Stimulated activated CD4-positive, alpha-beta T cell treated with anti-CD3 and anti-CD28 coated beads, Interleukin-4, amount 100 ng/mL, for 1 hour (primary cell): ENCODE measurements at places on chromosomes 1 and 21.

- DNase-seq, result no peak
Observed at GRCh38 chr1:119366424-119366823, 2.2 kb upstream of the HAO2 start.

DNA sequence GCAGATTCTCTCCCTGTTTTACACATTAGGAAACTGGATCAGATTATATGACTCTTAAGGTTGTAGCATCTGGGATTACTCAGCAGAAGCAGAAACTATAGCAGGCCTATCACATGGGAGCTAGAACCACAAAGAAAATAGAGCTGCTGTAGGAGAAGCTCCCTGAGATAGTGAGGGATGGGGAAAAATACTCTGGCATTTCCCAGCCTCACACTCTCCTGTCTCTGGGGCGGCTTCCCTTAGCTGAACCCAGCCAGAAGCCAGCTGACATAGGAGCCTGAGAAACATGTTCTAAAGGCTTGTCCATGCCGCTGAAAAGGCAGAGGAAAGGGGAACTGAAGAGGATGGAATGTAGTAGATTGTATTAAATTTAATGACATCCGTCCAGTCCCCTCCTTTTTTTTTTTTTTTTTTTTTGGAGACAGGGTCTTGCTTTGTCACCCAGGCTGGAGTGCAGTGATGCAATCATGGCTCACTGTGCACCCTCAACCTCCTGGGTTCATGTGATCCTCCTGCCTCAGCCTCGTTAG lies 76.8 kb upstream of the DNAJC6 start:
- no peak for DNase-seq

DNA sequence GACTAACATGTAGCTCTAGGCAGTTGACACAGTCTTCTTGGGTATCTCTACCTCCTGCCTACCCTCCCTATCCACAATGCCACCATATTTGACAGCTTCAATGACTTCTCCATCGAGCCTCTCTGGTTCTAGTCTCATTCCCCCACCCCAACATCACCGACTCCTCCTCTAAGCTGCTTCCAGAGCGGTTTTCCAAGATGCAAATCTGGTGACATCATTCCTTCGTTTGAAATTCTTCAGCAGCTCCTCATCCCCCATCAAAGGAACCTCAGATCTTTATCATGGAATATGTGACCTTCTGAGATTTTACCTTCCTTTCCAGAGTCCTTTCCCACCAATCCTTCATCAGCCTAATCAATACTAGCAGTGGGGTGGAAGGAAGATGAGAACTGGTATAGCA lies 352.4 kb upstream of the RUNX1 start:
- DNase-seq, result no peak

GRCh38 chr1:231157311-231157710 lies 4.5 kb upstream of the TRIM67 start:
- DNase-seq, result no peak

- DNase-seq, result no peak
Observed at GRCh38 chr1:233668725-233669294, 54.9 kb downstream of the KCNK1 start.

DNA sequence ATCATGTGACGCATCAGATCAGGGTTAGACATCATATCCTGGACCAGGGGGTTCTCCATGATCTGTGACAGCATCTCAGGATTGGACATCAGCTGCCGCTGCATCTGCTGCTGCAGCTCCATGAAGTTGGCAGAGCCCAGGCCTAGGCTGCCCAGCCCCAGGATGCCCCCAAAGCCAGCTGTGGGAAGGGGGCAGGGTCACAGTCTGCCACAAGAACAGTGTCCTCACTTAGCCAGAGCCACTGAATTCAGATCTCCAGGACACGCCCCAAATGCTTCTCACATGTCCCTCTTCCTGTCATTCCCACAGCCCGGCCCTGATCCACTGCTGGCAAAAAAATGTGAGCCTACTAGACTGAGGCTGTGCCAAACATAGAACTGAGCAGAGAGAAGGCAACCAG lies 3.2 kb downstream of the UBQLN4 start:
- no peak for DNase-seq

GRCh38 chr1:117177376-117177775 lies 33.4 kb downstream of the VTCN1 start:
- no peak for DNase-seq

DNA sequence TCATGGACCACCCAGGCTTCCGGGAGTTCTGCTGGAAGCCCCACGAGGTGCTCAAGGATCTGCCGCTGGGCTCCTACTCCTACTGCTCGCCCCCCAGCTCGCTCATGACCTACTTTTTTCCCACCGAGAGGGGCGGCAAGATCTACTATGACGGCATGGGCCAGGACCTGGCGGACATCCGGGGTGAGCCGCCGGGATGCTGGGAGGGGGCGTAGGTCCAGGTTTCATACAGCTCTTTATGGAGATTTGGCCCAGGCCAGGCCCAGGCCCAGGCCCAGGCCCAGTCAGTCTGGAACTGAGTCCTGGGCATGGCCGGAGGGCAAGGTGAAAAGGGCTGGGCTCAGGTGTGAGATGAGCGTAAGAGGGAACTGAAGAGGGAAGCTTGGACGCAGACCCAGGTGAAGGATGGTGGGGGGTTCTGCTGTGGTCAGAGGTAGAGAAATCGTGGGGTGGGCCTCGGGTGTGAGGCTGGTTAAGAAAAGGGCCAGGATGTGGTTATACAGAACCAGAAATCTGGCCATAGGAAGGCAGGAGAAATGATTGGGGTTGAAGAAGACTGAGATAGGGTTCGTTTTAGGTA lies 23.0 kb downstream of the DISP3 start:
- DNase-seq, result no peak

DNA sequence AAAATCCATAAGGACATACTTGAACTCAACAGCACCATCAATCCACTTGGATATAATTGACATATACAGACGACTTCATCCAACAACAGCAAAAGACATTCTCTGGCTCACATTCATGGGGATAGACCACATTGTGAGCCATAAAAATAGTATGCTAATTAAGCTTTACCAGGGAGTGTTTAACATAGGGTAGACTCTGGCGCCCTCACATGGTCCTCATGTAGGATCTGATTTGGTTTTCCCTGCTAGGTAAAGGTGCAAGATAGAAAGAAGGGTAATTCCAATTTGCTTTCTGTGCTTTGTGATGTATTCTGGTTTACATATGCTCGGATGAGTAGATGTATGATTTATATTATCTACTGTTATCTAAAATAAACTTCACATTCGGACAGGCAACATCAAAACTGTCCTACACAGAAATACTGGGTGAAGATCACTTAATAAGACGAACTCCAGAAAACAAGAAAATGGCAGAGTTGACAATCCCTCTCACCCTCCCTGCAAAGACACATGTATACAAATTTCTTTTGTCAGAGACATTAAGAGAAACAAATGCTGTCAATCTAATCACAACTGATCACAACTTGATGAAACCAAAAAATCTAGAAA lies 27.7 kb downstream of the CR1L start:
- DNase-seq, result no peak

GRCh38 chr21:29092102-29092959 lies 18.9 kb upstream of the CCT8 start:
- DNase-seq, result no peak

- no peak for DNase-seq
Observed at GRCh38 chr1:187513190-187513589, 684.4 kb downstream of the PLA2G4A start.

DNA sequence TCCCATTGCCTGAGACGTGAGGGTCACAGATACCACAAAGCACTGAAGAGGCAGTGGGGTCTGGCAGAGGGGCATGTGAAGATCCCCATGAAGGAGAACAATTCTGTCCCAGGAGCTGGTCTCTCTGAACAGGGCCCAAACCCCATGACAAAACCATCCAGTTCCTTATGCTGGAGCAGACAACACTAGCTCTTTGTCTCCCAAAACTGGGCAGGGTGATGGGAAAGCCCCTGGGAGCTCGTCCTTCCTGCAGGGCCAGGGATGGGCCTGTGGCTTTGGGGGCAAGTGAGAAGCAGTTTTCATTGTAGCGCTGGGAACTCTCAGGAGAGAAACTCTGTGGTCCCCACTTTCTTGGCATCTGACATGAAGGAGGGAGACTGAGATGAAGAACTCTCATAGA lies 8.8 kb downstream of the ETV3L start:
- DNase-seq, result no peak

DNA sequence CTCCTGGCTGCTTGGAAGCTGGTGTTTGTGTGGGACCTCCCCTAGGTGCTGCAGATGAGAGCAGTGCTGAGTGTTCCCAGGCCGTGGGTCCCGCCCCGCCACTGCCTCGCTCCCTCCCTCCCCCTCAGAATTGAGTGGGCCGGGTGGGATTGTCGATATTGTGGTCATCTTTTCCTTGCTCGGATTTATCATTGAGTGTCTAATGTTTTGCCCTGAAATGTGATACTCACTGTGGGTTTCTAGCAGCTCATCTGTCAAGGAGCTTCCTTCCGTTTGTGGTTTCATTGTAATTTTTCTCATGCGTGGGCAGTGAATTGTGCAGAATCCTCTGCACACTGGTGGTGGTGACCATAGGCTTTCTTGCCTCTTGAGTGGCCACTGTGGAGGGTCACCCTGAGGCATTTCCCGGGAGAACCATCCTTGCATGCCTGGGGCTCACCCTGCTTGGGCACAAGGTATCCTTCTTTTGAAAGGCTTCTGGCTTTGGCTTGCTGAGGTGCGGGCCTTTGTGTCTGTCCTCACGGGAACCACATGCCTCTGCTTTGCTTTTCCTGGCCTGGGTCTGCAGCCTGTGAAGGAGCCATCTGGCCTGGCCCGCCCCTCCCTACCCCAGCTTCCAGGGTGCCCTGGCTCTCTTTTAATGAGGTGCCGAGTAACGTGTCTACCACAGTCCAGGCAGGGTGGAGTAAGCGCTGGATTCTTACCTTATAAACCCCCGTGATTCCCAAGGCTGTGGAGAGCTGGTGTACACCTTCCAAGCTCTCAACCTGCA lies 25.6 kb downstream of the SLX9 start:
- DNase-seq, result peak; percentile 29

DNA sequence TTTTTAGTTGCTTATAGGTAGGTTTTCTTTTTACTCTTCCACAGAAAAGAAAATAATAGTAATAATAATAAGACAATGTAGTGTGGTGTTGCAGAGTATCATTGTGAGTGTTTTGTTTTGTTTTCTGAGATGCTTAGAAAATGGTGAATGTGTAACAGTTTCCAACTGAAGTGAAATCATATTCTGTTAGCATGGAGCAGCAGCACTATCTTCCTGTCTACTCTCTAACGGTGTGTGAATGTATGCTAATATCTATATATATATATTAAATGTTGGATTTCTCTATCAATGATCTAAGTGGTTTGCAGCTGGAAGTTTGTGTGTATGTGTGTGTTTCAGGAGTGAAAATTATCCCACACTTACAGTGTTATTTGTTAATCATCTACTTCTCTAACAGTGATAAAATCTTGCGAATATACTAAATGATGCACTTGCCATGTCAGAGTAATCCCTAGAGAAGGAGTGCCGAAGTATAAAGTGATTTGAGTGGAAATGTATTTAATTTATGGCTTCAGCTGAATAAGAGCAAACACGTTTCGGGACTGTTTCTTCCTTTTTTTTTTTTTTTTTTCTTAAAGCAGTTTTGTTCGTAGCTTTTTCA lies 377 bp downstream of the SAMD13 start:
- DNase-seq, result no peak

DNA sequence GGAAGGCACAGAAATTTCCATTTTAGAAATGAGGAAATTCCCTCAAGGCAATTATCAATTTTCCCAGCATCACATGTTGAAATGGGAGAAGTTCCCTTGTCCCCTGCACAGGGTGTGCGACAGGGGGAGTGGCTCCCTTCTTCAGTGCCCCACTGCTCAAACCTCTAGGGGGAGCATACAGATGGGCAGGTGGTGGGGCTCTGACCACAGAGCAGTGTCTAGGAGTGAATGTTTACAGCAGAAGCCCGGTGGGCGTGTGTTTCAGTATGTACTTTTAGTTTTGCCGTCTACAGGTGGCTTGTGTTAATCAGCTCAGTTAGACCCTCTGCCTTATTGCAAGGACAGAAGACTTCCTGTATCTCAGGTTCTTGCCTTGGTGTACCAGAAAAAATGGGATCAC lies 493.7 kb upstream of the PLXNA2 start:
- DNase-seq, result no peak

DNA sequence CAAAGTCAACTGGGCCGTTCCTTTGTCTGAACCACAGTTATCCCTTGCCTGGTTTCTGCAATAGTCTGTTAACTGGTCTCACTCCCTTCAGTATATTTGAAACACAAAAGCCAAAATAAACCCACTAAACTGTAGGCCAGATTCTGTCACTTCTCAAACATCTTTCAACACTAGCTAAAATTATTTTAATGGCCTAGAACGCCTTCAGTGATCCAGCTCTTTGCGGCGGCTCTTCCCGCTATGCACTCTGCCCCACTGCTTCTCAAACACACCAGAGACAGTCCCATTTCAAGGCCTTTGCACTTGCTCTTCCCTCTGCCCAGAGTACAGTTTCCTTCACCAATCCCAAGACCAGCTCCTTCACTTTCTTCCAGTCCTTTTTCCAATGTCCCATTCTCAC lies 9.2 kb downstream of the SAMSN1 start:
- DNase-seq, result no peak

- no peak for DNase-seq
Observed at GRCh38 chr1:35475856-35476674, 81.1 kb downstream of the KIAA0319L start.

DNA sequence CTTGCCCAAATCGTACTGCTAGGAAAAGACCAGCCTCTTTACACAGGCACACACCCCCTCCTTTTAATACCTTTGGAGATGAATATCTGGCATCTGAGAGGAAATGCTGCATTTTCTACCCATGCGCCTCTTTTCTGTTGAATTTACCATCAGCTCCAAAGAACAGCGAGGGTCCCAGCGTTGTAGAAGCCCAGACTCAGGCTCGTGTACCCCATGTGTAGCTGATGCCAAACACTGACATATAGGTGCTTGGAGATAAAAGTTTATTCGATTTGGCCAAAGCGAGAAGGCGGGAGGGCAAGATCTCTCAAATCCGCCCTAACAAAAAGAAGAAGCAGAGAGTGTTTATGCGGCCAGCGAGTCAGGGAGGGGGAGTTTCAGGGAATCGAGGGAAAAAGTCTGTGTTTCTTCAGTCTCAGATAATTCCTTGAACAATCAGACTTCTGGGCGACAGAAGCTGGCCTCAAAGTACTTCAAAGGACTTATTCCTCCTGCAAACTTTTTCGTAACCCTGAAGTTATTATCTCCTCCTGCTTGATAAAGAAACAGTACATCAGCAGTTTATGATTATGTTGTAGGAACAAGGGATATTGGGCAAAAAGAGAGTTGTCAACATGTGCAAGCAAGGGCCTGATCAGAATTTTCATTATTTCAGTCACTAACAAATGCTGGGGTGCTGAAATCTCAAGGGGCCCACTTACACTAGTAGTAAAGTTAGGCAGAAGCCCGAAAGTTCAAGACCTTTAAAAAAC lies 642 bp upstream of the CREG1 start:
- DNase-seq, result no peak

GRCh38 chr1:27725374-27726172 lies at the start of gene FAM76A:
Gene FAM76A, plus strand, starts transcription at chr1:27725961. Its CDS starts 120 bp downstream, at chr1:27726081.
- DNase-seq, result peak; percentile 99

DNA sequence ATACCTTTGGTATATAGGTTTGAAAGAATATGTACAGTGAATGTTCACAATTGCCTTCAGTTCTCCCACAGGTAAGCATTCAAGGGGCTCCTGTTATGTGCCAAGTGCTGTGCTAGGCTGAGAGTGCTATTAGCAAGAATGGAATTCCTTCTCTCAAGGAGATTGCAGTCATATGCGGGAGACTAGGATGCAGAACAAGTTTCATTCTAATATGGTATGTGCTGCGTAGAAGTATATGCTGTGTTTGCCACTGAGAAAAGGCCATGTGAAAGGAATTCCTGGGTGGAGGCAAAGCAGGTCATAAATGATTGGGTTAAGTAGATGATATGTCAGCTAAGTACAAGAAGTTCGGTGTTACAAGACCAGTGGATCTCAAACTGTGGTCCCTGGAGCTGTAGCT lies 303.0 kb downstream of the GPATCH2 start:
- no peak for DNase-seq

GRCh38 chr1:32239790-32240139 lies 7.3 kb upstream of the FAM167B start:
- DNase-seq, result no peak
